ENCODE measurements at places on chromosomes 2 and 18. TPM values are rescaled to one million over a fixed set of nuclear protein-coding genes. Genes with fewer than 3 reads are reported as not detected.

SAG gene
- not detected for total RNA-seq

TGFA gene
- total RNA-seq = 1.4 TPM

COL4A4 gene
- 0.16 TPM for total RNA-seq

UPP2 gene
- total RNA-seq = not detected

LIMS4 gene
- total RNA-seq = 0.75 TPM

ANKRD23 gene
- 9.3 TPM for total RNA-seq

IL1RL1 gene
- total RNA-seq = not detected

FAM237A gene
- not detected for total RNA-seq

SERPINB13 gene
- total RNA-seq = not detected

GRCh38 chr2:239889641-239890121, 135.5 kb downstream of the NDUFA10 start:
- DNase-seq = no peak

DNA sequence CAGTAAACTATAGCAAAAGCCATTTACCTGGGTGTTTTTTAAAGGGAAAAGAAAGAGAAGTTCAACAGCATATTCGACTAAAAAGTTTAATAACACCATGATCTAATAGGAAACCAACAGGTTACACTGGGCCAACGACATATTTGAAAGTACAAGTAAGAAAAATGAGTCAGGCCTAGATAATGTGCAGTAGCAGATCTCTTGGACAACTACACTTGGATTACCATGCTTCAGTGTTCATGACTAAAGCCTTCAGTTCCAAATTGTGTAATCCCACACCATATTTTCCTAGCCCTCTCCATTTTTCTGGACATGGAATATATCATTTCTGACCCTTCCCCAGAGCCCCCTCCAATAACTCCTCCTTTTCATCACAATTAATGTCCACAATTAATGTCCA, 39.1 kb upstream of the FIGN start:
- no peak for DNase-seq

GRCh38 chr2:8675543-8675942, 6.3 kb upstream of the ID2 start:
- DNase-seq = no peak

- DNase-seq = no peak
These were observed 1.4 kb upstream of the ZNF804A start for GRCh38 chr2:184596819-184597411.

DNA sequence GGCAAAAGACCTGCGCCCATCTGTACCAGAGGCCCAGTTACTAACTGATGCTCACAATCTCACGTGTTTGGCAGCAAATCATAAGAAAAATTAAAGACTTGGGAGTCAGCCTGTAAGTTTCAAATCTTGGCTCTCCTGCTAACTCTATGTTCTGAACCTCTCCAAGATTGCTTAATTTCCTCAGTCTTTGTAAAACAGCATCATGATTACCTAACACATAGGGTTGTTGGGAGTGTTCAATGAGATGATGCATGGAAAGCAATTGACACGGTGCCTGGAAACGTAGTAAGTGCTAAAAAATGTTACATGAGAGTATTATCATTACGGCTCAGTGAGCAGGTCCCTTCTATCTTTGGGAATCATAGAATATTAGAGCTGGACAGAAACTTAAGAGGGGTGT, 497.6 kb upstream of the TCF4 start:
- no peak for DNase-seq

- no peak for DNase-seq
These were observed 5.3 kb upstream of the CERS6 start for GRCh38 chr2:168450732-168451131.

DNA sequence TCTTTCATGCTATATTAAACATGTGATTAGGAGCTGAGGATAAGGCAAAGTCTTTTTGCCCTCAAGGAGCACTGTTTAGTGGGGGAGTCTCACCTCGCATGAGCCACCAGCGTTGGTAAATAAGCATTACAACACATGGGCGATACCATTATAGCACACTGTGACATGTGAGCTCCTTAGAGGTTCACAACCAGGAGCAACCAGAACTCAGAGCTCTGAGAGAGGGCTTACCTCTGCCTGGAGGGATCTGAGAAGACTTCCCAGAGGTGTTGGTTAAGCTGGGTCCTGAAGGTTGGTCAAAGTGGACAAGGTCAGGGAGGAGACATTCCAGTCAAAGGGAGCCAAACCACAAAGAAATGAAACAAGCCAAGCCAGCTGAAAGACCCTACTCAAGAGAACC, 158.8 kb downstream of the ESCO1 start:
- DNase-seq = no peak

- no peak for DNase-seq
These were observed 165.2 kb upstream of the KLF7 start for GRCh38 chr2:207330912-207331311.

DNA sequence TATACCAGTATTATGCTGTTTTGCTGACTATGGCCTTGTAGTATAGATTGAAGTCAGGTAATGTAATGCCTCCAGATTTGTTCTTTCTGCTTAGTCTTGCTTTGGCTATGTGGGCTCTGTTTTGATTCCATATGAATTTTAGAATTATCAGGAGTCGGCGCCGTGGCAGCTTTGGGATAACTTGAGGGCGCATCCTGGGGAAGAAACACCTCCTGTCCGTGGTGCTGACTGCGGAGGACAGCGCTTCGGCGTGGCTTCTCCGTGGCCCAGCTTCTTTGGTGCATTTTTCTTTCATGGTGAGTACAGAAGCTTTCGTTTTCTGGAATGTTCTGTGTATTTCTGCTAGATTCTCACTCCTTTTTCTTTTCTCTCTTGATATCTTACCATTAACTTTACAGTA, 25.2 kb downstream of the CCDC74A start:
- DNase-seq = no peak

DNA sequence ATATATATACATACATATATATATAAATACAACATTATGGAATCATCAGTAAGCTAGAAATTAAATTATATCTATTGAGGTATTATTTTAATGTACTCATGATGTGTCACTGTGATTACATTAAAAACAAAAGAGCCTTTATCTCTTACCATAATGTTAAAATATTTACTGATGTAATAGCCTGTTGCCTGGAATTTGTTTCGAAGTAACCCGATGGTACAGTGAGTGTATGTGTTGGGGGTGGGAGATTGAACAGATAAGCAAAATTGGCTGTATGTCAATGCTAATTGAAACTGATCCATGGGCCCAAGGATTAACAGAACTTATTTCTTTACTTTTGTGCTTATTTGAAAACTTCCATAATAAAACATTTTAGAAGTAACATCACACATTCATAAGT, 1473.2 kb downstream of the LRP1B start:
- no peak for DNase-seq

GRCh38 chr2:36481709-36482108, 116.3 kb downstream of the FEZ2 start:
- no peak for DNase-seq

DNA sequence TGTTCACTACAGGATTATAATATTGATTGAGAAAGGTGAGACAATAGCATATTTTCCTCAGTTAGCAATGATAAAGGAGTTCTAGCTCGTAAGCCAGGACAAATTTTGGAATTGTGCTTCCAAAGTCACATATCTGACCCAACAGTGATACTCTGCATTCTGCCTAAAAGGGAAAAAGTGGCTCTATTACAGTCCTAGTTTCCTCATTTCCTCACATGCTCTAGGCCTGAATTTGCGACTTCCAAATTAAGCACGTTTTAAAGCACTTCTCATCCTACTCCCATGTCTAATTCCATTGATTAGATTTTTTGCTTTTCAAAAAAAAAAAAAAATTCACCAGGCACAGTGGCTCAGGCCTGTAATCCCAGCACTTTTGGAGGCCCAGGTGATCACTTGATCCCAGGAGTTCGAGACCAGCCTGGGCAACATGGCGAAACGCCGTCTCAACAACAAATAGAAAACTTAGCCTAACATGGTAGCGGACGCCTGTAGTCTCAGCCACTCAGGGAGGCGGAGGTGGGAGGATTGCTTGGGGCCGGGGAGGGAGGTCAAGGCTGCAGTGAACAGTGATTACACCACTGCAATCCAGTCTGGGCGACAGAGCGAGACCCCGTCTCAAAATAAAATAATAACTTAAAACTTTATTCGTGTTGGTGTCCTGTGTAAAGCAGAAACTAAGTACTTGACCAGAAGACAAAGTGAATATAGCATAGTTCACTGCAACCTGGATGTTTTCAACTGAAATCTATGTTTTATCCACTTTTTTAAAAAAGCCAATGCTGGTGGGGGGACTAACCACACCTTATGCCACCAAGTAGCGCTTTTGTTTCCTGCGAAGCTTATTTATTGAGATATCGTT, 1.5 kb downstream of the ESCO1 start:
- no peak for DNase-seq

- no peak for DNase-seq
These were observed 42.4 kb downstream of the LRRFIP1 start for GRCh38 chr2:237669628-237670392.
